ENCODE measurements at places on chromosomes 11 and 22.

GRCh38 chr11:119791047-119791446, 62.0 kb upstream of the NECTIN1 start:
- DNase-seq, result no peak

GRCh38 chr11:68077617-68078582, 39.1 kb downstream of the TCIRG1 start:
- no peak for DNase-seq

DNA sequence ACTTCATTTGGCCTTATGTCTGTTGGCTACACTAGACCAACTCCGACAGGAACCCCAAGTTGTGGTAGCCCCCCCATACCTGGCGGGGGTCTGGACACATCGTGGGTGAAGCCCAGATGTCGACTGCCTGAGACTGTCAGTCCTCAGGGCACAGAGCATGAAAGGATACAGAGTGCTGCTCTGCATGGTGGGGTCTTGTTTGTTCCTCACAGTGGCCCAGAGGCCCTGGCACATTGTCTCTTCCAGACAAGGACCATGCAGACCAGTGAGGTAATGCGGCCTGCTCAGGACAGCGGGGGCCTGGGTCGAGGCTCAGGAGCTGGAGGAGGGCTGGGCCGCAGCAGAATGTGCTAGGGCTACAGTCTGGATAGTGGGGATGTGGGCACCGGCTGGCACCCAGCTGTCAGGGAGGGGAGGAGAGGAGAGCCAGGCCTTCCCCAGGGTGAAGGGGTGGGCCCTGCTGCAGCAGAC, 14.6 kb downstream of the CAPN5 start:
- no peak for DNase-seq

GRCh38 chr11:85699957-85700741, 14.2 kb upstream of the CCDC89 start:
- no peak for DNase-seq

DNA sequence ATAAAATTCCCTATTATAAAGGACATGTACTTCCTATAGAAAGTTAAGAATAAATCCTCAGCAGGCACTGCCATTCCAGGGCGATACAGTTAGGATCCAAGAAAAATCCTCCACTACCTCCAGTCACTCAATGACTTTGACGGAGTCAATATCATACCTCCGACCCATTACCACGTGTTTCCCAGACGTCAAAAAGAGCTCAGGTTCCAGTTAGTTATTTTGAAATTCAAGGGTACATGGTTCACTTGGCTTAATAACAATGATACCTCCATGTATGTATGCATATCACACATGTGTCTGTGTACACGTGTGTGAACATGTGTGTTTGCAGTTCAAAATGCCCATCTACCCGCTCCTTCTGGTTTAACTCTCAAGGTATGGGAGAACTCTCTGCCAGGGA, 189.2 kb downstream of the SHANK2 start:
- DNase-seq, result no peak

DNA sequence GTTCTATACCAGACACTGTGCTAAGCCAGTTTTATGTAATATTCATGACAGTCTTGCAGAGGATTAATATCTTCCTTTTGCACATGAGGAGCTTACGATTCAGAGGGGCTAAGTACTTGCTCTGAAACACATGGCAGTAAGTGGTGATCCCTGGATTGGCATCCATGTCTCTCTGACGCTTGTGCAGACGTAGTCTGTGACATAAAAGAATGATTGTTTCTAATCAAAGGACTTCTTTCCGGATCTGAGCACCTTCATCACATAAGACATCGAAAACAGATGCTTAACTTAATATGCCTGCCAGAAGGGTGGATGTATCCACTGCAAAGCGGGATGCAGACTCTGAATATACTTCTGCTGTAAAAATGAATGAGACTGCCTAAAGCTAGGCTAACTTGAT, 74.8 kb downstream of the ARHGAP42 start:
- DNase-seq, result no peak

DNA sequence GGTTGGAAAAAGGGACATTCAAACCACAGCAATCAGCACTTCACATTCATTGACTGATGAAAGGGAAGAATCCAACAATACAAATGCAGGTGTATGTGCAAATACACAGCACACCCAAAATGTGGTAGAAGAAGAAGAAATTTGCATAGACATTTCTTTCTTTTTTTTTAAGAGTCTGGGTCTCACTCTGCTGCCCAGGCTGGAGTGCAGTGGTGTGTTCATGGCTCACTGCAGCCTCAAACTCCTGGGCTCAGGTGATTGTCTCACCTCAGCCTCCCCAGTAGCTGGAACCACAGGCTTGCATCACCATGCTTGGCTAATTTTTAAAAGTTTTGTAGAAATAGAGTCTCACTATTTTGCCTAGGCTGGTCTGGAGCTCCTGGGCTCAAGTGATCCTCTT, 21.9 kb downstream of the CARS1 start:
- no peak for DNase-seq

DNA sequence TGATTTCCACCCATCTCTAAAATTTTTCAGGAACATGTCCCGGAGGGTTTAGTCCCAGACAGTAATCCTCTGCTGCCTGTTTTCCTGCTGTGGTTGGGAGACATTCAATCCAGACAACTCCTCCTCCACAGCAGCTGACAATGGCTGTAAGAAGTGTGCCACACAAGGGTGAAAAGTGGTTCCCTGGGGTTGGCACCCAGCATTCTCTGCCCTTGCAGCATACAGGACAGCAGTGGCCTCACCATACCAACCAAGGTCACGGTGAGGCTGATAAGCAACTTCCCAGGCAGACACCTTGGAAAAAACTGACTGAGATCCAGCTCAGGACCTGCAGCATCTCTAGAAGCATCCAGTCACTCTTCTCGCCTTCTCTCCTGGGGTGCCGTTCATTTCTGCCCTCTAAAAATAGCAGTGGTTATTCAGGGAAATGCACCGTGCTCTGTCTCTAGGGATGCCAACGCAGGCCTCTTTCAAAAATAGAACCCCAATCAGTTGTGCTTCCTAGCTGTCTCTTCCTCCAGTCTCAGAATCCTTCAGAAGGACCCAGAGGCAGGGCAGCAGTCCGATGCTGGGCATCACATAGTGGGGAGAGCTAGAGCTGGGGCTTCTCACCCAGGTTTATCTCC, 241.0 kb downstream of the TENM4 start:
- DNase-seq, result no peak

DNA sequence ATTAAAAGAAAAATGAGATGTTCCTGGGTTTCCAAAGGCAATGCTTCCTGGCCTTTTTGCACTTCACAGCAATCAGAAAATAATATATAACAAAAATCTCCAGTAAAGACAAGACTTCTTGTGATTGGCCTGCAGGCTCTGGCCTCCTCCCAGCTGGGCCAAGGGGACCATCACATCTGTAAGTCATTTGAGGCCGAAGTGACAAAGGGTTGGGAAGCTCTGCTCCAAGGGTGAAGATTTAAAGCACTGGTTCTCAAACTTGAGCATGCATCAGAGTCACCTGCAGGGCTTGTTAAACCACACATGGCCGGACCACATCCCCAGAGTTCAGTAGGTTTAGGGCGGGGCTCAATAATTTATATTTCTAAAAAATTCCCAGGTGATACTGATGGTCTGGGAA, 32.1 kb downstream of the ARFGAP2 start:
- DNase-seq, result no peak

DNA sequence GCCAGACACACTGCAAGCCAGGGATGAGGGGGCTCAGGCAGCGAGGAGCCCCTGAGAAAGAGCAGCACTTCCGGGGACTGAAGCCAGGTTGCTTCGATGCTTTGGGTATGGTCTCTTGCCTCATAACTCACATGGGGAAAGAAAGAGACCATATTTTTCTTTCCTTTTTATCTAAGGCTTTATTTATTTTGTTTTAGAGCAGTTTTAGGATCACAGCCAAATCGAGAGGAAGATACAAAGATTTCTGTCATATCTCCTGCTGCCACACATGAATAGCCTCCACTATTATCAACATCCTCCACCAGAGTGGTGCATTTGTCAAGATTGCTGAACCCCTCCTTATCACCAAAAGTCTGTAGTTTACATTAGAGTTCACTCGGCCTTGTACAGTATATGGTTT, 24.3 kb upstream of the ADSL start:
- DNase-seq, result no peak

GRCh38 chr22:30186041-30186440, 60.5 kb downstream of the LIF start:
- no peak for DNase-seq

GRCh38 chr11:21810650-21811049, 382.2 kb upstream of the ANO5 start:
- no peak for DNase-seq

- no peak for DNase-seq
Observed at GRCh38 chr11:15705891-15706290, 591.2 kb downstream of the INSC start.

GRCh38 chr11:133900176-133901105, 55.1 kb upstream of the SPATA19 start:
- no peak for DNase-seq

GRCh38 chr22:25008666-25009065, 56.1 kb downstream of the KIAA1671 start:
- no peak for DNase-seq

DNA sequence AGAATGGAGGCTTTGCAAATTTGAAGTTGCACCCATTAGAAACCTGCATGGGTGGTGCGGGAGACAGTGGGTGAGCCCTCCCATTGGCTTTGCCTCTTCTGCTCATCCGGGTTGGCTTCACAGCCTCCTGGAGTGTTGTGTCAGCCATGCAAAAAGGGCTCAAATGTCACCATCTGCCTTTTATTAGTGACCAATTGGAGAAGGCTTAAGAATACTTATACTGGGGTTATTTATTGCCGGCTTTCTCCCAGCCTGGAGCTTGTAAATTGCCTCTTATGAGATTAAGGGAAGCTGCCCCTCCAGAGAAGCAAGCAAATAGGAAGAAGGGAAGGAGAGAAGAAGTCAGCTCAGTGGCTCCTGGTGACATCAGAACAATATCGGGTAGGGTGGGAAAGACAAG, 182.6 kb downstream of the ST3GAL4 start:
- no peak for DNase-seq

- DNase-seq, result peak; percentile 62
Observed at GRCh38 chr11:57515332-57516060, at the start of gene SLC43A1. Gene SLC43A1, minus strand, starts transcription at chr11:57515702. Its CDS starts 1,591 bp downstream, at chr11:57514111.

- no peak for DNase-seq
Observed at GRCh38 chr22:16914006-16914405, 88.8 kb upstream of the XKR3 start.

- DNase-seq, result no peak
Observed at GRCh38 chr11:79052544-79052943, 388.3 kb downstream of the TENM4 start.

DNA sequence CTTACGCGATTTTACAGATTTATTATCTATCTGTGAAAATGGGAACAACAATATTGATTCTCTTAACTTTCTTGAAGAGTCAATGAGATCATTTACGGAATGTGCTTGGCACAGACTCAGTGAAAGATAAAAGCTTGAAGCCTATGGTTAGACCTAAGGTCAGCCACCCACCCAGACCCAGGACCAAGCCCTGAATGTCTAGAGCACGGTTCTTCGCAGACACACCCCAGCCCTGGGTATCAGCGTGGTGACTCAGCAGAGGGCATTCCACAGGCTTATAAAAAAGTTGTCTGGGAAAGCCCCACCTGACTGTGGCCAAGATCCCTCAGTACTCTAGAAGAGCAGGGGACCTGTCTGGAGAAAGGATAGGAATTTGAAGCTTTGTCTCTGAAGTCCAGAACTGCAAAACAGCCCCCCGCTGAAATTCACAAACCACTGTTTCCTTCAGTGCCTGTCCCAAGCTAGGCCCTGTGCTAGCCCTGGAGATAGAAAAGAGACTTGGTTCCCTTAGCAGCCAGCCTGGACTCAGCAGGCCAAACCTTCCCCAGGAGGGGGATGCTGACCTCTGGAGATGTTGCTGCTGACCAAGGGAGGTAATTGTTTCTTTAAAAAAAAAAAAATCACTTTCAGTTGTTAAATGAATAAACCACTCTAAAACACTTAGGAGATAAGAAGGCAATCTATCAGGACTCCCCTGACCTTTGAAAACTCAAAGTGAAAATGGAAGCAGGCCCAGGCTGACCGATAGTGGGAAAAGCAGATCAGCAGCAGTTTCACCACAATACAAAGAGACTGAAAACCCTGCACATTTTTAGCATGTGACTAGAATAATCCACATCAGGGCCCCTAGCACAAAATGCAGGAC, 114.0 kb downstream of the ABTB2 start:
- DNase-seq, result peak; percentile 81

DNA sequence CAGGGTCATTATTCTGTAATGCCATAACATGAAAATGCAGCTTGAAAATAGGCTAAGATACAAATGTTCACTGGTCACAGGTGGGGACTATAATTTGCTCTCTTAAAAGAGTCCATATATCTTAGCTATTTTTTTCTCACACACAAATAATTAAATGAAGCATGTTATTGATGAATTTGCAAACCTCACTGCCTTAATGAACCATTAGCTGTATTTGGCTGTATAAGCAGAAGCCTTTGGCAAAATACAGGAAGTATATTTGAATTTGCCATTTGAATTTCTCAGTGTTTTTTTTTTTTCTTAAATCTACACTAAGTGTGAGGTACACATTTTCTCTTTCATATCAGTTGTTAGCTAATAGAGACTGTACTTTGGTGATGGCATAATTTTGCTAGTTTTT, 38.7 kb downstream of the DDI1 start:
- DNase-seq, result no peak

- DNase-seq, result peak; percentile 95
Observed at GRCh38 chr22:49960159-49961004, at the start of gene PIM3. Gene PIM3, plus strand, starts transcription at chr22:49960772. Its CDS starts 176 bp downstream, at chr22:49960948.

DNA sequence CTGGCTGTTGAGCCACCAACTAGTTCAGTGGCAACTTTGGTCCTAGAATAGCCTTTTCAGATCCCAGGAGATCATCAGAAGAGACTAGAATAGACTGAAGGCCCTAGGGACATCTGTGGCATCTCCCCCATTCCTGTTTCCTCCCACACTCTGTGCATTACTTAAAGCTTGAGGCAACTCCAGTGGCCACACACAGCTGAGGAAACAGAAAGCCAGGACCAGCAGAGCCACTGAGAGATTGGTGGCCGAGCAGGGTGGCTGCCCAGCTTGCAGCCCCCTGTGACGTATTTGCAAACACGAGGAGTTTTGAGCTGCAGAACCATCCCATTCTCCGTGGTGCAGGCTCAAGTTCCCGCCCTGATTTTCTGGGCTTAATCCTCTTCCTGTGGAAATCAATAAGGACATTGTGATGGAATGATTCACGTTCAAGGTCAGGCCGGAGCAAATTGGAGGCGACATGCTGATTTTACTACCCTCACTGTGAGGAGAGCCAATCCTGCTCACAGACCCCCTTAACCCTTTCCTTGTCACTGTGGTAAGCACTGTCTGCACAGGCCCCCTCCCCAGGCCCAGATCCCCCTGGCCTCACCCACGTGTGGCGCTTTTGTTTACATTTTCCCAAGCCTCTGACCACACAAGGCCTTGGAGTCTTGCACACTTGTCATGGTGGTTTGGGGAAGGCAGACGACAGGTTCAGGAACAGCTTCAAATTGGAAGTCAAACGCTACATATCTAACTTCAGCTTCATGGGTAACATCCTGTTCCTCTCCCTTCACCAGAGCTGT, 69.1 kb upstream of the MYOD1 start:
- no peak for DNase-seq

DNA sequence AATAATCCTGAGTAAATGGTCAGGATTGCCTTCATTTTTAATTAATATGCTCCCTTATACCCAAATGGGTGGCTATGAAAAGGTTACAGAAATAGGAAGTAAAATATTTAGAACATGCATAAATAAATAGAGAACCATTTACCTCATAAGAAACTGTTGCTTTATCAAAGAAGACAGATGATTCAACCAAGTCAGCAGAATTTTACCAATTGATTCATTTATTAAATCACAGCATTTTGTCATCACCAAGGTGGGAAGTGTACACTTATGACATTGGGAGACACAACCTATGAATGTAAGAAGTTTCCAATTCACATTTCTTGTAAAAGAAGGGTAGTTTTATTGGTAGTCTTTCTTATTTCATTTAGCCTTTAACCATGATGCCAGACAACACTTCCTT, 870.3 kb upstream of the CHORDC1 start:
- no peak for DNase-seq
